Globus pallidus (tissue), 1 donor: ENCODE measurements at places on chromosomes 5 and 9.

DNA sequence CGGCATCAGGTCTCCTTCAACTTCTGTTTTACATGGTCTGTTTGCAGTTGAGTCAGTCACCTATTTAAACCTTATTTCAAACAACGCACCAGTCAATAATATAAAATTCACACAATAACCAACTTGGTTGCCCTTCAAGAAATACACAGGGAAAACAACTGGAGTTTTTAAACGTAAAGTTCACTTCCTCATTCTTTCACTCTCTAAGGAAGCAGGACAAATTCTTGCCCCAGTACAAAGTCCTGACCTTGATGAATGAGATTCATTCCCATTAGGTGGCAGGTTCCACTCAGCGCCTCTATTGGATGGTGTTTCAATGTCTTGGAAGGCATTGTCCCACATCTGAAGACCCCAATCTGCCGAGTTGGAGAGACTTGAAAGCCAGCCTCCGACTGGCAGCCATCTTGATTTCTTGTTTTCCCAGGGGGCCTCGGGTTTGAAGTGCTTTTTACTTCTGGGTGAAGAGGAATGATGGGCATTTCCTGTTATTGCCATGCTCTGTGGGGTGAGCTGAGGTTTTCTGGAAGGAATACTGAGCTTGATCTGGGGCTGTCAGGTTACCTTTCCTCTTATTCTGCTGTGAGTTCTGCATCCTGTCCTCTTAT is 105.0 kb downstream of the ACER2 start:
- DNase-seq = no peak

- no peak for DNase-seq
Measured at GRCh38 chr9:110261632-110262031, 5.3 kb upstream of the TXN start.

GRCh38 chr5:71621741-71622140 is 34.6 kb downstream of the MCCC2 start:
- DNase-seq = no peak

DNA sequence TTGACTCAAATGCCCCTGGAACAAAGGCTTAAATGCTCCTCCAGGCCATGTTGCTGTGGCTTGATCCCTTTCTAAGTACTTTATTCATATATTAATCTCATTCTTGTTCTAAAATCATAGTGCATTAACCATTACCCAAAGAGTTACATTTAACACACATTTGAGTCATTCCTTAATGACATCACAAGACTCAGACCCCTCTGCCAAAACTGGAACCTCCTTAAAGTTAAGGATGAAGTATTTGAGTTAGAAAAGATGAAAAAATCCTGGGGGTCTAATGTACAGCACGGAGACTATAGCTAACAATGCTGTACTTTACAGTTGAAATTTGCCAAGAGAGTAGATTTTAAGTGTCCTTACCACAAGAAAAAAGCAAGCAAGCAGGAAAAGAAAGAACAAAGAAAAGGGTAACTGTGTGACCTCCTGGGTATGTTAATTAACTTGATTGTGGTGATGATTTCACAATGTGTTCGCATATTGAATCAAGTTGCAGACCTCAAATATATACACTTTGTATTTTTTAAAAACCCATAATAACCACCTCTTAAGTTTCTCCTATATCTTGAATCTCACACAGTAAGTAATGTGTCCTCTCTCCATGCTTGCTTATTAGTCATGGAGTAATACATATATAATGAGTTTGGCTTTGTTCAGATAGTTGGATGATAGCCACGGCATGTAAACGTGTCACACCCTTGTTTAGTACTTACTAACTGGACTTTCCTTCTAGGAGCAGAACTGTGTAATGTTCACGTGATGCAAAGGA is 376.9 kb downstream of the SEMA5A start:
- no peak for DNase-seq

DNA sequence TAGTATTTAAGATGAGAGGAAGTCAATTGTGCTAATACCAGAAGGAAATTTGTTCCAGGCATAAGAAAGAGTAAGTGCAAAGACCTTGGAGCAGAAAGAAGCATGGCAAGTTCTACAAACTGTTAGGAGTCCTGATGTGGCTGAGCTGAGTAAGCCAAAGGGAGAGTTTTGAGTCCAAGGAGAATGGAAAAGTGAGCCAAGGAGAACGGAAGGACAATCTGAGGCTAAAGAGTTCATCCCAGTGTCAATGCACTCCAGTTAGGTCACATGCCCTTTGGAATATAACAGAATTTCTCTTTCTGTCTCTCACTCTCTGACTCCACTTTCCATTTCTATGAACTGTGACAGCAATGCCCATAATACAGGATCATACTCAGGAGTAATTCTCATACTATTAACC is 224.7 kb downstream of the CAAP1 start:
- DNase-seq = no peak
